ENCODE measurements at places on chromosomes 11 and 22.
A peak's percentile ranks its signal among the peaks of the same experiment; 100 is the strongest.

- DNase-seq = peak; percentile 27
Measured at GRCh38 chr11:24496736-24497725, at the start of gene LUZP2. TSS of gene LUZP2 (plus strand) at chr11:24497053.

DNA sequence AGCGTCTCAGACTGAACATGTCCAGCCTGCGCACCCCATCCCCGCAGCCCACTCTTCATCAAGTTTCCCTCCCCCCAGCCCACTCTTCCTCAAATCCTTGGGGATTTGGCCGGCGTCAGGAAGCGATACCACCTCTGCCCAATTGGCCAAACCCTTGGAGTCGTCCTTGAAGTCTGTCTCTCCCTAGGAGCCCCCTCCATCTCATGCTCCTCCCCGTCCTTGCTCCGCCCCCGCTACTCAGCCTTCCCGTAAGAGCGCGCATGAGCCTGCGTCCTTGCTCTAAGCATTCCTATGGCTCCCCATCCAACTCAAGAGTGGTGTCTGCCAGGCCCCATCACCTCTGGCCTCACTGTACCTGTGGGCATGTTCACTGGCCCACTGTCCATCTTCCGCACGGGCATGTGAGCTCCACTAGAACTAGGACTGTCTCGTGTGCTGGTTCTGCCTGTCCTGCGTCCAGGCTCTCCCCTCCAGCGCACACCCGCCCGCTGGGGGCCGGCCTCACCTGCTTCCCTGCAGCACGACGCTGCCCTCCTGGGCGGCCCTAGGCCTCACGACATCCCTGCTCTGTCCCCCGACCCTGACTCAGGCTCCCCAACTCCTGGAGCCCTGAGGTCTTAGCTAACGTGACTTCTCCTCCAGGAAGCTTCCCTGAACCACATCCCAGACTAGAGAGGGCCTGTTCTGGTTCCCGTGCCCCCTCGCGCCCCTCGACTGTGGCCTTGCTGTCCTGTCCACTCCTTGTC is 30.5 kb upstream of the TTLL12 start:
- DNase-seq = no peak

DNA sequence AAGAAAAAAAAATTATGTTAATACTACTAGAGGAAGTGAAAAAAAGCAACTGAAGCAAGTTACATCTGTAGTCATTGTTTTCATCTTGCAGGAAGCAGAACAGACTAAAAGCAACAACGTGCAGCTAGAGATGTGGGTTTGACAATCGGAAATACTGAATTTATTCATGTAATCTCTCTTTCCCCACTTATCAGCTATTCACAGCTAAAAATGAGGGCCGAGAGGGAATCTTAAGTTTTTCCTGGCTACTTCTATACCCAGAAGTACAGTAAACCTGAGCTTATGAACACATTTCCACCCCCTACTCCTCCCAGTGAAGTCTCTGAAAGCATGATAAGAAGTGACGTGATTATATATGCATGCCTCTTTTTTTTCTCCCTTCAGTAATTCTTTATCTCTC is 116.5 kb downstream of the SPON1 start:
- no peak for DNase-seq

- DNase-seq = no peak
Measured at GRCh38 chr11:113389272-113389671, 1.7 kb downstream of the ANKK1 start.

DNA sequence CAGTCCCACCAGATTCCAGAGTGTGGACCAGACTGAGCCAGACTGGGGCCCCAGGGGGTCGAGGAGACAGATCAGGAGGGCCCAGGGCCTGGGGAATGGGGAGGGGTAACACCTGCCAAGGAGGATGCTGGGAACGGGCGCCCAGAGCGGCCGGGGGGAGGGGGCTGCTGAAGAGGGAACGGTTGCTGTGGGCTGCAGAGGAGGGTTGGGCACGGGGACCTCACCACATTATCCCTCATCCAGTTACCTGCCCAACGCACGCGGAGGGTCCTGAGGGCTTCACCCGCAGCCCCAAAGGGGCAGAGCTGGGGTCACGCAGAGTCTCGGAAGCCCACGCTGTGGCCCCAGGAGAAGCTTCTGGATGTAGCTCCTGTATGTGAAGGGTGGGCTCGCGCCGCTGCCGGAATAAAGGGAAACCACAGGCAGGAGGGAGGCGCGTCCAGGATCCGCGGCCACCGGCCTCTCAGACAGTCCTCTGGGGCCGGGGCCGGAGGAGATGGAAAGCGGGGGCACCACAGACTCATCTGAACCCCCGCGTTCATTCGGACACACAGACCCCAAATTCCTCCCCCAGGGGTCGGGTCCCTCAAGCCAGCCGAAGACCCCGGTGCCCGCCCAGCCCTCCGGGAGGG is 866 bp upstream of the SELENOO start:
- DNase-seq = no peak

GRCh38 chr11:116707746-116708145 is 65.0 kb downstream of the BUD13 start:
- no peak for DNase-seq

DNA sequence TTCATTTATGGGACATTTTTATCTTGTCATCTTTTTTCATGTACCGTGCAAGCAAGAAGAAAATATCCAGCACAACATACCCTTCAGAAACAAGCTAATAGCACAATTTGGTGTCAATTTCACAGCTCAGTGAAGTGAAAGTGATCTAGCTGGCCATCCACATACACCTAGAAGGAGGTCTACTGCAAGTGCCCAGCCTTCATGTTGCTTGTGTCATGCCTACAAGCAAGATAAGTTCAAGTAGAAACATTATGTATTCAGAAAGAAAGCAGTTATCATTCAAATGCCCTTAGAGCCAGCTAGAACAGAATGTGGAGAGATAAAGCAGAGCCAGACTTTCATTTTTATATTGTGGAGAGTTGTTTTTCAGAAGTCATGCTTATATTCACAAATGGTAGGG is 325.7 kb upstream of the PITPNB start:
- peak; percentile 12 for DNase-seq

- no peak for DNase-seq
Measured at GRCh38 chr11:7437696-7438095, 47.6 kb upstream of the OLFML1 start.

DNA sequence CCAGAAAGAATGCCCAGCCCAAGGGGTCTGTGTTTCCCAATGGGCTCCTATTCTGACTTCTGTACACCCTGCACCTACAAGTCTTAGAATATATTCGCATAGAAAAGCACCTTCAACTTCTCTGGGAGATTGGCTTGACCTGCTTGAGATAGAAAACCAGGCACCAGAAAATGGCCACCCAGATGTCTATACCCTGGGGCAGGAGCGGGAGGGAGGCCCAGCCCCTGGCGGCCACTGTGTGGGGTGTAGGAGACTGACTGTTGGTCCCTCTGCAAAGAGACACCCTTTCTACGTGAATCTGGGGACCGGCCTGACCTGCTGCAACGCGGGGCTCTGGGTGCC is 8.5 kb downstream of the DENND6B start:
- DNase-seq = no peak

GRCh38 chr11:70695086-70695960 is 297.0 kb downstream of the CTTN start:
- no peak for DNase-seq

GRCh38 chr11:114285599-114285998 is 10.6 kb upstream of the NNMT start:
- DNase-seq = no peak

- DNase-seq = peak; percentile 51
Measured at GRCh38 chr11:115552151-115552772, 48.0 kb upstream of the CADM1 start.

DNA sequence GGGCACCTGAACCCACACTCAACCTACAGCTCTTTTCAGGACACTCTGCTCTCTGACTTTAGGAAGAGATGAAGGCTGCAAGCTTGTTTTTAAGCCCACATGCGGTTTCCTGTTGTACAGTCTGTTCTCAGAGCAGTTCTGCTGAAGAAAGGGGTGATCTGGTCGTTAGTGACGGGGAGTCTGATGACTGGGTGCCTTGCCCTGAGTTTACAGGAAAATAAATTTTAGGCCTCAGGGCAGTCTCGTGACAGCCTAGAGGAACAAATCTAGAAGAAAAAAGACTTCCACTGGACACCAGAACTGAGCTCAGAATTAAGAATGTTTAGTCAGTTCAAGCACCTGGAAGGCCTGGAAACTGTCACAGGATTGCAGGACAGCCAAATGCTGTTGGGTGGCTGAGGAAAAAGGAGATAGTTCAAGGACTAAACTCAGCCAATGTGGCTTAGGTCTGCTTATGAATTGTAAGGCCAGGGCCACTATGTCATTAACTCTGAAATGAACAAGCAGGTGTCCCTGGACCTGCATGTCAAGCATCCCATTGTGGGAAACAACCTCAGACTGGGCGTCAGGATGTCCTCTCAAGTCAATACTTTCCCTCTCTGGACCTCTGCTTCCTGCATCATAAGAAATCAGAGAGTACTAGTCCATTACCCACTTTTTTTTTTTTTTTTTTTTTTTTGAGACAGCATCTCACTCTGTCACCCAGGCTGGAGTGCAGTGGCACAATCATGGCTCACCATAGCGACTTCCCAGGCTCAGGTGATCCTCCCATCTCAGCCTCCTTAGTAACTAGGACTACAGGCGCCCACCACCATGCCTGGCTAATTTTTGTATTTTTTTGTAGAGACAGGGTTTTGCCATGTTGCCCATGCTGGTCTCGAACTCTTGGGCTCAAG is 5.7 kb downstream of the PIK3IP1 start:
- no peak for DNase-seq

- DNase-seq = no peak
Measured at GRCh38 chr22:46075764-46076531, 74.4 kb upstream of the PPARA start.

- no peak for DNase-seq
Measured at GRCh38 chr11:70745451-70745850, 347.1 kb downstream of the CTTN start.

GRCh38 chr22:45817745-45818423 is 146.2 kb downstream of the ATXN10 start:
- DNase-seq = no peak

DNA sequence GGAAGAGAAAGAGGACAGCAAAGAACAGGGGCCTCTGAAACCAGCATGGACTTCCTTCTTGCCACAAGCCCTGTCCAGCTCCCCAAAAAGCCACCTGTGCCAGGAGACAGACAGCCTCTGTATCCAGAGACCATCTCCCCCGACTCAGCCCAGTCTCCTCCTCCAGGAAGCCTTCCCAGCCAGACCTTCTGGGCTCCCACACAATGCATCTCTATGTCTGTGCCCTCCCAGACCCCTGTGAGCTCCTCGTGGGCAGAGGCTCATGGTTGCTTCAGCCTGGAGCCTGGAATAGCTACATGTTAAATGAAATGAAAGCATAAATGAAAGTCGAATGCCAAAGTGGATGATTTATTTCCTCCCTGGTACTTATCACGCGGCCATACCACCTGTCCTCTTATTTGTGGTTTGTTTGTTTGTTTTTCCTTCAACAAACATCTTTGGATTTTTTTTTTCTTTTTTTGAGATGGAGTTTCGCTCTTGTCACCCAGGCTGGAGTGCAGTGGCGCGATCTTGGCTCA is 7.3 kb upstream of the ARAP1 start:
- no peak for DNase-seq

DNA sequence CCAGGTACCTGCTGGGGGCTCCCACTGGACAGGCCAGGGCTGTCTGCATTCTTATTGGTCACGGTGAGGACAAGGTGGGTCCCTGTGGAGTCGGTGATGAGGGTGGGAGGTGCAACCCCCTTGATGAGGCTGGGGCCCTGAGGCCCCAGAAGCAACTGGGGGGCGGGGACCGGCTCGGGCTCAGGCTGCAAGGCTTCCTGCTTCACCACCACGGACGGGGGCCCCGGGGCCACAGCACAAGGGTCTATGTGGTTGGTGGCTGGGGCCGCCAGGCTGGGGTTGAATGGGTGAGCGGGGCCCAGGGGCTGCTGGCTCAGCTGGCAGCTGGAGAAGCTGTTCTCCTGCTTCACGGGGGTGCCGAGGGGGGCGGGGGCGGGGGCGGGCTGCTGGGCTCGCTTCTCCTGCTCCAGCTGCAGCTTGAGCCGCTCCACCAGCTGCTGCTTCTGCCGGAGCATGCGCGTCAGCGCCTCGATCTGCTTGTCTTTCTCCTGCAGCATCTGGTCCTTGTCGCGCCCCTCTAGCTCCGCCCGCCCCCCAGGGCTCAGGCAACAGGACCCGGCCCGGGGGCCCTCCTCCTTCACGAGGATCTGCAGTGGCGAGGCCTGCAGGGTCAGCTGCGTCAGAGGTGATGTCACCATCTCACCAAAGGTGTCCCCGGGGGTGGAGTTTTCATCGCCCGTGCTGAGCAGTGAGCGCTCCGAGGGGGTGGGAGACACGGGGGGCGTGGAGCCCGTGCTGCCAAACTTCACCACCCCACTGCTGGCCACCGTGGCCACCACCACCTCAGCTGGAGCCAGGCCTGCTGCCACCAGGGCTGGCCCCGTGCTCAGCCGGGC is 48.2 kb downstream of the SGSM3 start:
- no peak for DNase-seq

GRCh38 chr11:45304992-45305335 is 18.8 kb upstream of the SYT13 start:
- DNase-seq = no peak

GRCh38 chr22:27196606-27197005 is 539.2 kb downstream of the MIAT start:
- DNase-seq = no peak

DNA sequence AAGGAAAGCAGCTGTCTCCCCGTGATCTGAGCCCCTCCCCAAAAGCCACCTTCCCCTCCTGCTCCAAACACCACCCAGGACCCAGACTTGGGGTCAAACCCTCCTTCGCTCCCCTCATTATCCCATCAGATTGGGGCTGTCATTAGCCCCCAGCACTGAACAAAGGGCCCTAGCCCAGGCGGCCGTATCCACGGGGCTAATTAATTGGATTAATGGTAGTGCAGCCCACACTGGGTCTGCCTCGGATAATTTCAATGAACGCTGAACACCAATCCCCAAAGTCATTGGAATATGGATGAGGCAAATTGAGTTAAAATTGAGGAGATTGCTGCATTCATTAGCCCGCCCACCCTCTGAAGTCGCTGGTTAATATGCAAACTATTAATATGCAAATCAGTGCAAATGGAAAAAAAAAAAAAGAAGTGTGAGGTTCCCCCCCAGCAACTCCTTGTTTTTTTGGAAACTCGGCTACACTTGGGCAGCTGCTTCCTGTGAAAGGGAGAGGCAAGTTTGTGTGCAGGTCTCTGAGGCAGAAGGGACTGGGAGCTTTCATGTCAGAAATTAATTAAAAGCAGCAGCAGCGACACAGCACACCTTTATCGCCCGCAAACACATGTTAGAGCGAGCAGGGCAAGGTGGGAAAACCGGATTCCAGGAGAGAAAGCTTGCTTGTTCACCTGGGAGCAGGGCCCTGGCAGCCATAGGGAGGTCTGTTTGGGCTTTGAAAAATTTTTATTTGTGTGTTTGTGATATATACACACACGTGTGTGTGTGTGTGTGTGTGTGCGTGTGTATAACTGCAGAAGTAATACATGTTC is 517.8 kb downstream of the MIAT start:
- no peak for DNase-seq

GRCh38 chr11:96470521-96470920 is 80.7 kb downstream of the JRKL start:
- no peak for DNase-seq

DNA sequence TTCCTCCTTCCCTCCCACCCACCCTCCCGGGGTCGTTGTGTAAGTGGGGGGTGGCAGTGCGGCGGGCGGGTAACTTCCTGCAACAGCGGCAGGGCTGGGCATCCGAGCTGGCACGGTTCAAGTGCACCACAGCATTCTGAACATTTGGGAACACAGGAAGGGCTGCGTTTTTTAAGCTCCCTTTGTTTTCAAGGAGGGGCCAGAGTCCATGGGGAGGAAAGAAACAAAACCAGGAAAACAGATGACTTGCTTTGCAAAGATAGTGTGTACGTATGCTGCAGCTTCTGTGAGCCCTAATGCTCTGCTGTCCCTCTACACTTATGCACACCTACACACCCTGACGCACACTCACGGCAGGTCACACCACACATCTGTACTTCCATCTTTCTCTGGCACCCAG is 152.5 kb downstream of the FBXO7 start:
- no peak for DNase-seq
